NCI-H446 treated with DMSO at 0.1 percent for 48 hours (cell line): ENCODE measurements at places on chromosomes 7 and 10.
A peak's percentile ranks its signal among the peaks of the same experiment; 100 is the strongest.

GRCh38 chr10:124124769-124125161 lies 31.4 kb upstream of the CHST15 start:
- no peak for DNase-seq

DNA sequence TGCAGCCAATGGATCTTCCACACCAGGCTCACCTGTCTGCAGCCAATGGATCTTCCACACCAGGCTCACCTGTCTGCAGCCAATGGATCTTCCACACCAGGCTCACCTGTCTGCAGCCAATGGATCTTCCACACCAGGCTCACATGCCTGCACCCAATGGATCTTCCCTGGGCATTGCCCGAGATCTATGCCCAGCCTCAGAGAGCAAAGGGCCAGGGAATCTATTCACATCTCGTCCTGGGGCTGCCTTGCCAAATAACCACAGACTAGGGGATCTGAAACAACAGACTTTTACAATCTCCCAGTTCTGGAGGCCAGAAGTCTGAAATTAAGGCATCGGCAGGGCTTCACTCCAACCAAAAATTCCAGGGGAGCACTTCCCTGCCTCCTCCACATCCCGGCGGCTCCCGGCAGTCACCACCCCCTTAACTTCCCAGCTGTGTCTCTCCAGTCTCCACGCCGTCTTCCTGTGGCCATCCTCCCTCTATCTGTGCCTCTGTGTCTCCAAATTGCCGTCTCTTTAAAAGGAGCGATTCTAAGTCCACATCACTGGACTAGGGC lies 92.4 kb upstream of the PPP2R2D start:
- DNase-seq: no peak

DNA sequence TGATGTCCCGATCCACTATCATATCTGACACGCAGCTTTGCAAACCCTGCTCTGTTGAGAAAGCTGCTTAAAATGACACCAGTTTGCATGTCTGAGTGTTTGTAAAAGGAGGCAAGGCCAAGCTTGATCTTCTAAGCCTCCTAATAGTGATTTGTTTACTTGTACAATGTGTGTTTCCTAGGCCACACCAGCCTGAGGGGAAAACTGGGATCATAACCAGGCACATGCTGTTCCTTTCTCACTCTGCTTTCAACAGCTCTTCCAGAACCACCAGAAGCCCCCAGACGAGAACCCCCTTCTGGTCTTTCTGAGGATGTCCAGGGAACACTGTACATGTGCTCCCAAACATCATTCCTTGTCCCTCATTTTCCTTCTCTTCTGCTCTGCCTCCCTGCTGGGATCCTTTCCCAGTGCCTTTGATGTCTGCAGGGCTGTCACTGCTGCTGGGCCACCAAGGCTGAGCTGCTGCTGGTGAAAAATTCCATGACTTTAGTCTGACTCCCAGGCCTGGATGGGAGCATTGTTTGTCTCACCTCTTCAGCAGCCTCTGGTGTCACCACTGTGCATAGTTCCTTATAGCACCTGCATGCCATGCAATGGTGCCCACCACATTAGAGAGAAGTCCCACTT lies 4.0 kb upstream of the LGI1 start:
- no peak for DNase-seq

GRCh38 chr7:70570029-70570428 lies 561.9 kb upstream of the GALNT17 start:
- no peak for DNase-seq

DNA sequence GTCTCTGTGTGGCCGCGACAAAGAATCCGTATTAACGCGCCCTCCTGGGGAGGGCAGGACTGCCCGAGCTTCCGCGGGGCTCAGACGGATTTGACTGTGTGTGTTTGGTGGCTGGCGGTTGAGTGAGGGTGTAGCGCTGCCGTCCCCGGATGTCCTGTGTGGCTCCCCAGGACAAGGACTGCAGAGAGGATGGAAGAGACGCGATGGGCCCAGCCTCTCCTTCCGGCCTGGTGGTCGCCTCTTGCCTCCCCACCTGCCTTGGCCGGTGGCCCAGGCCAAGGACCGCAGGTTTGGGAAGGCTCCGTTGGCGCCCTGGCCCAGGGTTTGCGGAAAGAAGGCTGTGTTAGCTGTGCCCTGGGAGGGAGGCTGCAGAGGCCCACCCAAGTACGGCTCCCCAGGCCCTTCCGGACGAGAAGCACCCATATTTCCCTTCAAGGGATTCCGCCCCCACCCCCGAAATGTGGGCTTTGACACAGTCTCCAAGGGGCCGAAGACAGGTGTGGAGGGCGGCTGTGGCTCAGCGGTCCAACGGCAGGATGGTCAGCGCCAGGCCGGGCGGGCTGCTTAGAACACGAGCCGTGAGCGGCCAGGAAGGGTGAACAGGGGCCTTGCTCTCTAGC lies 2.3 kb downstream of the UNCX start:
- DNase-seq: no peak

- DNase-seq: no peak
These were observed 441.9 kb upstream of the NPVF start for GRCh38 chr7:25669961-25670841.

GRCh38 chr10:95217476-95217875 lies 23.4 kb downstream of the ACSM6 start:
- DNase-seq: no peak

- DNase-seq: no peak
These were observed 44.6 kb upstream of the BHLHA15 start for GRCh38 chr7:98166668-98166970.

GRCh38 chr7:147878912-147879661 lies 711.5 kb upstream of the C7orf33 start:
- peak; percentile 14 for DNase-seq

DNA sequence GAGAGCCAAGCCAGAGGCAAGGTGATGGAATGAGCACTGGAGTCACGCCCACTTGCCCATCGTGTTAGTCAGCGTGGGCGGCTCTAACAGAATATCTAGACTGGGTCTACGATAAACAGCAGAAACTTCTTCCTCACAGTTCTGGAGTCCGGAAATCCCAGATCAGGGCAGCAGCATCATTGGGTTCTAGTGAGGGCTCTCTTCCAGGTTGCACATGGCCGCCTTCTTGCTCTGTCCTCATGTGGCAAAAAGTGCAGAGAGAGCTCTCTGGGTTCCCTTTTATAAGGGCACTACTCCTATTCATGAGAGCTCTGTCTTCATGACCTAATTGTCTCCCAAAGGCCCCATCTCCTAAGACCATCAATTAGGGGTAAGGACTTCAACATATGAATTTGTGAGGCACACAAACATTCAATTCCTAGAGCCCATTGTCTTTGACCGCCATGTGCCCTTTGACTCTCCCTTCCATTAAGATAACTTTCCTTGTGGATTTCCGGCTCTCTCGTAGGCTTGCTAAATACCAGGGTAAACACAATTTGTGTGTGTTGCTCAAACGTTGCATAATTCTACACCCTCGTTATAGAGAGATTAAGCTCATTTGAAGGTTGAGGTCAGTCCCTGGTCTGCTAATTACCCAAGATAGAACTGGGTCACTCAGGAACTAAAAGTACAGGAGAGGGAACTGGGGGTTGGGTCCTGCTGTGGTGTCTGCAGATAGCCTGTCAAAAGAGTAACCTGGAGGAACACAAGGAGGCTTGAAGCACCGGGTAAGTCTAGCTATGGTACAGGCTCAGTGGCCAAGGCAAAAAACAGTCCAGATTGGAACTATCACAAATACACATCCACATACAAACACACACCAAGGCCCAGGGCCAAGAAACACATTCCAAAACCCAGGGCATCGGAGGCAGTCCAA lies 28.7 kb upstream of the USP6NL start:
- DNase-seq: no peak

- no peak for DNase-seq
These were observed 100.3 kb downstream of the MACC1 start for GRCh38 chr7:20116869-20117268.

DNA sequence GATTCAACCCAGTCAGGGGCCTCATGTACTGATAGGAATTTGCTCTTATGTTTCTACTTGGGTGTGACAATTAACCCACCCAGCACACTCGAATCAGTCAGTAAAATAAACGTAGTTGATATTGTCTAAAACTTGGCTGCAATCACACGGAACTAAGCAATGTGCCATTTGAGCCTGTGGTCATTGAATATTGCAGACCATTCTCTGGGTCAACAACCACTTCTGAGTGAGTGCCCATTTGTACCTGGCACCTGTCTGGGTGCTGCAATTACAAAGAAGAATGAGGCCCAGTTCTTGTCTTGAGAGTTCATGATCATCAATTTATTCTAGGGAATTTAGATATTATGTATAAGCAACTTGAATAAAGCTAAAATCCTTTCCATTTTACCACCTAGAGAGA lies 29.8 kb downstream of the NPY start:
- DNase-seq: no peak

- DNase-seq: no peak
These were observed 41.2 kb upstream of the PLPP4 start for GRCh38 chr10:120415709-120416330.

GRCh38 chr7:99619571-99620130 lies 2.9 kb downstream of the ZSCAN25 start:
- no peak for DNase-seq

GRCh38 chr10:128011059-128011979 lies 104.4 kb downstream of the PTPRE start:
- DNase-seq: no peak

GRCh38 chr7:29607889-29608288 lies 44.3 kb downstream of the PRR15 start:
- no peak for DNase-seq

DNA sequence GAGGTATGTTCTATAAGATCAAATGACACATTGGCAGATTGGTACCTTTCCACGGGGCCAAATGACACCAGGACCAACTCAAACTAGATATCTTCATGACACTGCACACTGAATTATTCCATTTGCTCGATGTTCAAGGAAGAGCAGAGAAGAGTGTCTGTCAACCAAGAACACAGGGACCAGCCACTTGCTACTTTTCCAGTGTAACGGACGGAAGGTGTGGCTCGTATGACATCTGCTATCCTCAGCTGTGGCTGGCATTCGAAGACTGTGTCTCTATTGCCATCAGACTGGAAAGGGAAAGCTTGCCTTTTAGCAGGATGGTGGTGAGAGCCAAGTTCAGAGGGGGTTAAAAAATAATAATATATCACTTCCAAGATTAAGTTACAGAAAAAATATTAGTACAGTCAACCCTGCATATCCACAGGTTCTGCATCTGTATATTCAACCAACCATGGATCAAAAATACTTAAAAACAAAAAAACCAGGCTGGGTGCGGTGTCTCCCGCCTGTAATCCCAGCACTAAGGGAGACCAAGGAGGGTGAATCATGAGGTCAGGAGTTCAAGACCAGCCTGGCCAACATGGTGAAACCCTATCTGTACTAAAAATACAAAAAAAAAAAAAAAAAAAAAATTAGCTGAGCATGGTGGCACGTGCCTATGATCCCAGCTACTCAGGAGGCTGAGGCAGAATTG lies 237.1 kb downstream of the PRPF18 start:
- peak; percentile 11 for DNase-seq

GRCh38 chr10:132994185-132994796 lies 51.9 kb upstream of the CFAP46 start:
- no peak for DNase-seq

DNA sequence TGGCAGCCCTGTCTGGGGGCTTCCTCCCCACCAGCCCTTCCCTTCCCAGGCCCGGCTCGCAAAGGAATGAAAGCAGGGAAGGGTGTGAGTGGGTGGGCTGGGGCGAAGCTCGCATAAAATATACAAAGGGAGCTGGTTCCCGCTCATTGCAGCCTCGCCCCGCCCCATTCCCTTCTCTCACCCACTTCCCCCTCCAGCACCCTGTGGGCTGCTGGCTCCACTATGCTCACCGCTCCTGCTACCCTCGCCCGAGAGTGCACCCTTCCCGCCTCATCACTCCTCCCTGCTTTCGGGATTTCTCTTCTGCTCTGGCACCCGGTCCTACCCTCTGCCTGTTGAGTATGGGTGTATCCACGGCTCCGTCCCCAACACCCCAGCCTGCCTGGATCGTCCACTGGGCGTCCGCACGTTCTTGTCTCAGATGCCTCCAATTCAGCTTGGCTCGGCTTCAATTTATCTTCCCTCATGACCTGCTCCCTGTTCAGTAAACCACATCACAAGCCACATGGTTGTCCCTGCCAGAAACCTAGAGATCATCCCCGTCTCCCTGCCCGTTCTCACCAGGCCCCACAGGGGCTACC lies 14.4 kb upstream of the TTYH3 start:
- no peak for DNase-seq

DNA sequence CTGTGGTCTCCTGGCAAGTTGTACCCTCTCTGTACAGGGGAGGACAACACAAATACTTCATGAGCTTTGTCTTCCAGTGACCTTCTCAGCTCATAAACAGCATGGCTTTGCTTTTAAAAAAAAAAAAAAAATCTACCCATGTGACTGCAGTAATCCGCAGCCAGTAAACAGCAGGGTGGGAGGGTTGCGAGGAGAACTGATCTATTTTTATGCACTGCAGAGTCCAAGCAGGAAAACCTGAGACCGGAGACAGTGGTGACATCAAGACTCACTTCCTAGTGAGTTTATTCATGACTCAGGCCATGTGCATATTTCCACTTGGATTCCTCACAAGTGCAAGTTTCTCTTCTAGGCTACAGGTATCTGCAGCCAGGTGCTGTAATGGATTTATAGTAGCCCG lies 127.9 kb downstream of the NRF1 start:
- DNase-seq: no peak

GRCh38 chr7:105256761-105257231 lies 131.9 kb downstream of the SRPK2 start:
- DNase-seq: no peak
